NCI-H1417 (cell line): ENCODE measurements at places on chromosomes 1 and 21.

- peak; percentile 75 for DNase-seq
These were observed 63.2 kb upstream of the TMEM51 start for GRCh38 chr1:15090373-15090772.

DNA sequence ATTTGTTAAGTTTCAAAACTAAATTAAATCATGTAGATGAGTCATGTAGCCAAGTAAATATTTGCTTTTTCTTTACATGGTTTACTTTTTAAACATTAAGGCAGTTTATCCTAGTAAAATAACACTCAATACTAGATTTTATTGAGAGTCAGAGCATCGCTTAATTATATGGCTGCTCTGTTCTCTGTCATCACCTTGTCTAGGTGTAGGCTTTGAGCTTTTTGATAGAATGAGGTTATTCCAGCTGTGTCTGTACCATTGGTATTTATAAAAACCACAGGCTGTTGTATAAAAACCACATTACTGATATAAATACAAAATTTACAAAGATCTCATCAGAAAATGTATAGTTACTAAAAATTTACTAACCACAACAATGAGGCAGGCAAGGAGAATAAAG, 42.5 kb upstream of the GPR52 start:
- DNase-seq: no peak

DNA sequence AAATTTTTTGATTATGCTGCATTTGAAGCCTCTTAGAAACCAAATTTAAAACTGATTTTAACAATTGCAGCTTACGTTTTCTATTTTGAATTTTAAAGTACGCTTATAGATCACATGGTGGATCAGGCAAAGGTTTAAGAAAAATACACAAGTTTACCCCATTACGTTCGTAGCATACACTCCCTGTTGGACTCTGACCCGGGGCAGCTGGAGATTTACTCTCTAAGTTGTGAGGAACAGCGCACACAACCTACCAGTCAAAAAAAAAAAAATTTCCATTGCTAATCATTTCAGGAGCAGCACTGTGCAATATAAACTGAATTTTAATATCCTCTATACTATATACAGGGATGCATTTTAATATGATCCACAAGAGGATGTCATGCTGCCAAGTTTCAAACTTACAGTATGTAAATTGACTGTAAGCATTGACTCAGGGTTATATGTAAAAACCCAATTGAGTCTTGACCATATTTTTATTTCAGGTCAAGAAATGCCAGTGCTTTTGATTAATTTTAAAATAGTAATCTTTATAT, 20.4 kb downstream of the CSDE1 start:
- DNase-seq: no peak

DNA sequence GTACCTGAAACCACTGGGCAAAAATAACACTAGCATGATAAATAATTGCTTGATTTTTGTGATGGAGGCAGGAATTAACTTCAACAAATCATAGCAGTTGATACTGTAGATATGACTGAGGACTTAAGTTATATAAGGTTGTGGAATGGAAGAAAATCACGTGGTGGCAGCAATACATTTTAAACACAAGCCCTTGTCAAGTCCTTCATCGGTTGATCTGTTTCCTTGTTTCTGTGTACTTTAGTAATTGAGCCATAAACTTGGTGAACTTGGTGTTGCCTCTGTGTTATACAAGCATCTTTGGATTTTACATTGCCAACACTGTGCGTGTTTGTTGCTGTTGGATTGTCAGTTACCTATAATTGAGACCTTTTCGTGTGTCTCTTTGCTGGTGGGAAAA, 114.4 kb downstream of the CAMTA1 start:
- DNase-seq: no peak

DNA sequence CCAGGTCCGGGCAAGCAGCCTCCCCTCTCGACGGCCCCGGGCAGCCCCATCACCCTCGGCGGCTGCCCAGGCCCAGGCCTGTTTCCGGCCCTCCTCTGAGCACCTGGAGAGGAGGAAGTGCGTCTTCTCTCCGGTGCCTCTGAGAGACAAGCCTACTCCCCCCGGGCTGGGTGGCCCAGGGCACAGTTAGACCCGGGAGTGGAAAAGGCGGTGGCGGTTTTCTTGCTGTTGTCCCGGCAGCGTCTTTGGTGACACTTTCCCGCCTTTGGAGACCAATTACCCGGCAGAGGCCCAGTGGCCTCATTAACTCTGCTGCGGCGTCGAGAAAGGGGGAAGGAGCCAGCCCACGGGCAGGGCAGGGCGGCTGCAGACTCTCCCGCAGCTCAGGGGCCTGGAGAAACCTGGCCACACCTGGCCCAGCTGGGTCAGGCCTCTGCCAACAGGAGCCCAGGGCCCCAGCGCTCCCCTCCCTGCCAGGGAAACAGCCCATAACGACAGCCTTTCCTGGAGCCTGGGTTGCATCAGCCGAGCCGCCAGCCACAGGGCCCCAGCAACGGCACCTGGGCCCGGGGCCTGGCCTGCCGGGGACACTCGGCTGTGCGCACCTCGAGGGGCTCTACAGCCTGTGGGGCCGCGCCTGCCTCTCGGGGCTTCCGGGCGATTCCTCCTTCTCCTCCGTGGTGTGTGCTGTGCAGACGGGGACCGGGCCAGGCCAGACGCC, 28.4 kb upstream of the C1orf159 start:
- peak; percentile 85 for DNase-seq

GRCh38 chr21:36115138-36115730, 19.6 kb upstream of the CBR3 start:
- DNase-seq: no peak

DNA sequence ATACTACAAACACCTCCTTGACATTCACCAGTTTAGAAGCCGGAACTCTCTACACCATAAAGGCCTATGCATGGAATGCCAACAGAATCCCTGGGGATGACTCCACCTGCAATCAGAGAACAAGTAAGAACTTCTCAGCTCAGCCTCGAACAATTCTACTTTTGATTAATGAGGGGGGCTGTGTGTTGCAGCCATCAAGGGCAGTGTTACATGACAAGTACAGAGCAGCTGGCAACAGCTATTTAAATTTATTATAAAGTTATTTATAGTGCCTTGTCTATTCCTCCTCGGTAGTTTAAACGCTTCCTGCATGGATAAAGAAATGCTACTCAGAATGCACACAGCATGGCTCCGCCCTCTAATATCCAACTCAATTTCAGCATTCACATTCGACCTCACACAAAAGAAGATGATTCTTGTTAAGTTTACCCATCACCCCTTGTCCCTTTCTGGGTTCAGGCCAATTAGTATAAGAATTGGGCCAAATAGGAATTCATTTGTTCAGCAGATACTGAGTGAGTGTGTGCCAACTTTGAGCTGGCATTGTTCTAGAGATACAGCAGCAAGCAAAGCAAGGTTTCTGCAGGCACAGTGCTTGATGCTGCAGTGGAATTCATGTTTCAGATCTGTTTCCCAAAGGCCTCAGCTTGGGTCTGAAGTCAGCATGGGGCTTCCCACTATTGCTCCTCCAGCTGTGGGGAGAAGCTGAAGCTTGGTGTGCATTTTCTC, 6.4 kb downstream of the FNDC7 start:
- no peak for DNase-seq

DNA sequence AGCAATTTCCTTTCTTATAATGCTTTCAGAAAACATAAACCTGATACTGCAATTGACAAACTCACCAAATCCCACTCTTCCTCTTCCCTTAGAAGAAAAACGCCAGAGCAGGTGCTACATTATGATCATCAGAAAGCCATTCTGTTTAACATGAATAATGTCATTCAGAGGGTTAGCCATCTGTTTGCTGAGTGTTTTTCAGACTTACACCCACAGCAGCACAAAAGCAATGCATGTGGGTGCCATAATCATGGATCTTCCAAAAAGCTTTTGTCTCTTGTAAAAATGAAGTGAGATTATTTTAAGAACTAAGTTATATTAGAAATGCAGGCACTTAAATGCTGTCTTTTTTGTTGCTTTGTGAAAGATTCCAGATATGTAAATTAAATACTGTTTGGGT, 204.6 kb upstream of the TMPRSS15 start:
- peak; percentile 92 for DNase-seq

GRCh38 chr1:9410737-9411297, 118.1 kb downstream of the SPSB1 start:
- DNase-seq: peak; percentile 12

- DNase-seq: peak; percentile 58
These were observed 41.4 kb downstream of the MTARC1 start for GRCh38 chr1:220828179-220828490.

GRCh38 chr1:183023146-183023600, at the start of gene LAMC1:
Gene LAMC1, plus strand, starts transcription at chr1:183023420. Its CDS starts 297 bp downstream, at chr1:183023717.
- DNase-seq: peak; percentile 83

- DNase-seq: peak; percentile 3
These were observed 12.5 kb upstream of the FAM76A start for GRCh38 chr1:27713139-27713725.

- peak; percentile 68 for DNase-seq
These were observed at the start of gene ANXA9 for GRCh38 chr1:150981805-150982712. Gene ANXA9, plus strand, starts transcription at chr1:150982292. Its CDS starts 814 bp downstream, at chr1:150983106.

DNA sequence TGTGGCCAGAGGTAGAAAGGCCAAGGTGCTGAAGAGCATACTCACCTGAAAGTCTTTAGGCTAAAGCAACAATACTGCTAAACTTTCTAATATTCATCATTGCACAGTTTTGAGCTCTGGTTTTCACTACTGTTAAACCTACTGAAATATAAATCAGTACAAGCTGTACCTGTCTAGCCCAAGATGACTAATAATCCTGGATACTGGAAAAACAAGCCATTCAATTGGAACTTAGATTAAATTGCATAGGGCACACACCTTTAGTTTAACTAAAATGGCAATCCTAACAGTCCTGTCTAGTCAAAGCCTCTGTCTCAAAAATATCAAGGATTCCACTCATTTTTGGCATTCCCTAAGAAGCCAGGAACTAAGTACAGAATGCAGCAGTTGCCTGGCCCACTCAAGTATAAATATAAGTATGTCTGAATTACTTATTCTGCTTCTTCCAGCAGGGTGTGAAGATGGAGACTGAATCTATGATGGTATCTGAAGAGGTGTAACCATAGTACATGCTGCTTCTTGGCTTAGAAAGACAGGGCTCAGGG, 3.1 kb downstream of the CHML start:
- DNase-seq: no peak

- DNase-seq: no peak
These were observed 189.0 kb upstream of the RGS18 start for GRCh38 chr1:191969290-191969689.

DNA sequence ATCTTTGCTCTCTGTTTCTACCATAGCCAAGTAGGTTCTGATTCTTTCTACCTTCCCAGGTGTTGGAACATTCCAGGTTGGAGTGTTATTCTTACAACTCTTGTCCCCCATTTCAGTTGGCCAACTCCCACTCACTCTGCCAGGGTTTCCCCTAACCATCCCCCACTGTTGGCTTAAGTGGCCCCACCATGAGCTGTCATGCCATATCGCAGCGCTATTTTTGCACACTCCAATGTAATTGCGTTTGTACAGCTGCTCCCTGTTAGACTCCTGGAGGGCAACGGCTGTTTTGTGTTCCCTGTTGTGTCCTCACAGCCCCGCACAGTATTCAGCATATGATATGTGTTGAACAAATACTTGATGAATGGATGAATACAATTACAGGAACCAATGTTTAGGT, 117.7 kb upstream of the ETS2 start:
- peak; percentile 99 for DNase-seq
